Activated CD4-positive, alpha-beta T cell treated with anti-CD3 and anti-CD28 coated beads, Interleukin-10, Interleukin-2, amounts not matched to agents 100 ng/mL and 50 ng/mL, durations not matched to agents 16 hours and 8 hours (primary cell): ENCODE measurements at places on chromosomes 3 and 15.
A peak's percentile ranks its signal among the peaks of the same experiment; 100 is the strongest.

GRCh38 chr3:187072511-187072910 lies 66.8 kb downstream of the RPL39L start:
- DNase-seq: no peak

- DNase-seq: no peak
These were observed 38.9 kb upstream of the DCLK3 start for GRCh38 chr3:36803091-36803791.

GRCh38 chr15:75943713-75944215 lies 40.1 kb downstream of the FBXO22 start:
- DNase-seq: no peak

DNA sequence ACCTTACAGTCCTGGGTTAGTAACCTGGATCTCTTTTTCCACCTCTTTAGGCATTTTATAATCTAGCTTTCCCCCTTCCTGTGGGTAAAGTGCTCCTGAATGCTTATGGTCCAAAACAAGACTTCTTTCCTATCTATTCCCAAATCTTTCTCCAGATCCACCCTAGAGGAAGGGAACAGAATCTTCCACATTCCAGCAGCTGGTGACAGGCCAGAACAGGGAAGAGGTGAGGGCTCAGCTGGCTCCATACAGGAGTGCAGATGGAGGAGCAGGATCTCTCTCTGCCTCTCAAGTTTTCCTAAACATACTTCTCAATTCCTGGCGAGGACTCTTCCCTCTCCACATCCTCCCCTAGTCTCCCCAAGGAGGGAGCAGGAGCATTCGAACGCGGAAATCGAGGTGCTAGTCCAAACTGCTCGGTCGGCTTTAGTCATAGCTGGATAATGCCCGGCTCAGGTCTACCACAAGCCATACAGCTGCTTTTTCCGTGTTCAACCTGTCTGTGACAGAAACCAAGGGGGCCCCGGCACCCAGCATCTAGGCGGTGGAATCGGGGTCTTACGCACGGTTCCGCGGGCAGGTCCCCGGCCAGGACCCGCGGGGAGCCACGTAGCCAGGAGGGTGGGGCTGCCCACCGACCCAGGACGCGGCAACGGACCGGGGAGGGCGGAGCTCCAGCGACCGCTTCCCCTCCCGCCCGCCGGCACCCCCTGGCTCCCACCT lies 4.0 kb downstream of the RASSF1 start:
- DNase-seq: no peak

DNA sequence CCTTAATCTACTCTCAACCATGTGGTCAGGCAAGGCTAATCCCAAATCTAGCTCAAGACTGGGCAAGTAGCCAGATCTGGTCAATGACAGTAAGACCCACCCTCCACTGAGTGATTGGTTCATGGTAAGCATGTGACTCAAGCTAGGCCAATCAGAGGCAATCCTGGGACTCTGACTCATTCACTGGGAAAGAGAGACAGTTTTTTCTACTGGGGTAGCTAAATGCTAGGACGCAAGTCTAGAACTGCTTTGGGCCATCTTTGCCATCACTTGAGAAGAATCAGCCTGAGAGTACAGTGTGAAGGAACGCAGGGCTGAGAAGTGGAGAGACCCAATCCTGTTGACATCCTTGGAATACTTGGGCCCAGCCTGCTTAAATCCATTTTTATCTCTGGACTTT lies 9.4 kb upstream of the RAD18 start:
- peak; percentile 6 for DNase-seq

- DNase-seq: peak; percentile 62
These were observed 62.2 kb downstream of the MB21D2 start for GRCh38 chr3:192855434-192855833.

- no peak for DNase-seq
These were observed 628.2 kb upstream of the CFAP20DC start for GRCh38 chr3:59677747-59678702.

DNA sequence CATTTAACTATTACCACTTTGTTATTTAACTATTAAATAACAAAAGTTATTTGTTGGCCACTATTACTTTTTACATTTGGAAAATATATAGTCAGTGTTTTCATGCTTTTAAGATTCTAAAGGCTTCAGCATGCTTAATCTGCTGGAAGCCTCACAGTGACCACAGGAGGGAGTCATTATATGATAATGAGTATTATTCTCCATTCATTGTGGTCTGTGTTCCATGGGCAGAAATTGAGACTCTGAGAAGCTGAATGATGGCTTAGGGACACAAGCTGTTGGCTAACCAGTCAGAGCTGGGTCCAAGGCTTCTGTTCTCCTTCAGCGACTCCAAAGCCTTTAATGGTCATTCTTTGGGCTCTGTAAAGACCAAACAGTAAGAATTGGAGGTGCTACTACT lies 64.7 kb downstream of the BFSP2 start:
- peak; percentile 21 for DNase-seq

GRCh38 chr15:92505611-92506010 lies 111.9 kb downstream of the ST8SIA2 start:
- DNase-seq: no peak

- no peak for DNase-seq
These were observed 112.2 kb downstream of the CHL1 start for GRCh38 chr3:308597-309321.
